ENCODE measurements at places on chromosomes 16 and 17. TPM values are rescaled to one million over a fixed set of nuclear protein-coding genes. Genes with fewer than 3 reads are reported as not detected.

The TAC4 gene
- total RNA-seq, result not detected

- DNase-seq, result no peak
Measured at GRCh38 chr17:72467841-72468653, 347.2 kb downstream of the SOX9 start.

DNA sequence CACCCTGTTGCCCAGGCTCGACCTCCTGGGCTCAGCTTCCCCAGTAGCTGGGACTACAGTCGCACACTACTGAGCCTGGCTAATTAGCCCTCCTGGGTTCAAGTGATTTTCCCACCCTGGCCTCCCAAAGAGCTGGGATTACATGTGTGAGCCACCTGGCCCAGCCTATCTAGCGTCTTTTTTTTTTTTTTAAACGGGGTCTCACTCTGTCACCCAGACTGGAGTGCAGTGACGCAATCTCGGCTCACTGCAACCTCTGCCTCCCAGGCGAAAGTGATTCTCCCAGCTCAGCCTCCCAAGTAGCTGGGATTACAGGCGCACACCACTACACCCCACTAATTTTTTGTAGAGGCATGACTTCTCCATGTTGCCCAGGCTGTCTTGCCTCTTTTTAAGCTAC is 33.3 kb downstream of the GLG1 start:
- no peak for DNase-seq

DNA sequence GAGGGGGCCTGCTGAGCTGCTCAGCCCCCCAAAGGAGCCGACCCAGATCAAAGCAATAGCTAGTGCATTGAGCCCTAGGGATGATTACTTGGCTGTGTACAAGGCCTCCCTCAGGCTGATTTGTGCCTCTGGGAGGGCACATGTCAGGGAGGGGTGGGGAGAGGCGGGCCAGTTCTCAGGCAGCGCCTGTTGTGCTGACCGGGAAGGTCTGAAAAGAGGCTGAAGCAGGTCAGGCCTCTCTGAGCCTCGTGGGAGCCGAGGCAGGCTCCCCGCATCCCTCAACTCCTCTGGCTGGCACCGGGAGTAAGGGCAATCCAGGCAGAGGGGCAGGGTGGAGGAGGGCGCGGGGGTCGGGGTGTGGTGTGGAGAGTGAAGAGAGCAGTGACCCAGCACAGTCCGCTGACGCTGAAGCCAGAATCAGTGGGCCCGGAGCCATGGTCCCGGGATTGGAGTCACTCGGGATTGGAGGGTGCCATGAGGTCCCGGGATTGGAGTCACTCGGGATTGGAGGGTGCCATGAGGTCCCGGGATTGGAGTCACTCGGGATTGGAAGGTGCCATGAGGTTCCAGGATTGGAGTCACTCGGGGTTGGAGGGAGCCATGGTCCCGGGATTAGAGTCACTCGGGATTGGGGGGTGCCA is 3.0 kb downstream of the DCXR start:
- DNase-seq, result no peak

DNA sequence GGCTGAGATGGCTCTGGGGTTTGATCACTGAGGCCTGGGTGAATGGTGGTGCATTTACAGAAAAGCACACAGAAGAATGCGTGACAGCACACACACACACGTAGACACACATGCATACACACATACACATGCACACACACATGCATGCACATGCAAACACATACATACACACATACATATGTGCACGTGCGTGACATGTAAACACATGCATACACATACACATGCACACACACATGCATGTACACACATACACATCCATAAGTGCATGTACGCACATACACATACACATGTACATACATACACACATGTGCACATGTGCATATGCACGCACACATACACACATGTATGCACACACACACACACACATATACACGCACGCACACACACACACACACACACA is 108.4 kb downstream of the AIPL1 start:
- DNase-seq, result no peak

- no peak for DNase-seq
Measured at GRCh38 chr16:11047057-11047456, 102.7 kb downstream of the CLEC16A start.

GRCh38 chr16:73028263-73028662 is 19.7 kb downstream of the ZFHX3 start:
- DNase-seq, result no peak

GRCh38 chr16:74811911-74812310 is 37.3 kb upstream of the FA2H start:
- DNase-seq, result no peak
